ENCODE measurements at places on chromosomes 1 and 21.

DNA sequence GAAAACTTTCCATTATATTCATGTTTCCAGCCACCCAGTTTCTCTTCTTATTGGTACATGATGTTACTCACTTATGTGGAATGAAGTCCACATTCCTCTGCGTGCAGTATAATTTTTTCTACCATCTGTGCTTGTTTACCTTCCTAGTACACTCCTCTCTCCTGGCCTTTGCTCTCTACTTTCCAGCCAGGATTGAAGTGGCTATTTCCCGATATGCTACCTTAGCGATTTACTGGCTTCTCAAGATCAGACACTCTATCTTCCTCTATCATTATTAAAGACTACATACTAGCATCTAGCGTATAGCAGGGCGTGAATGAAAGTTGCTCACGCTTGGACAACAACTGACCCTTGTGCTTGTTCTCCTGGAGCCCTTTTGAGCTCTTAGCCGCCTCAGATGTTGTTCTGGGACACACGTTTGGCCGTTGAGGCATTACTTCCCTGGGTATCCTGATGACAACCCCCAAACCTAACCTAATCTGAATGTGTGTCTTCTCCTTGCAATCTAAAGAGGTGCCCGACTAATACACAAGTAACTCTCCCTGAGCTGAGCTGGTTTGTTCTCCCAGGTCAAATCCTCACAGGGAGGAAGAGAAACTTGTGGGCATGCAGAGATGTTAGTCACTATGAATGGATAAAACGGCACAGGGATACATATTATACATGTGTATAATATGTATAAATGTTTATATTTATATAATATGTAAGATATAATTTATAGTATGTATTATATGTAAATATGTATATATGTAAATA, 13.4 kb upstream of the MTARC2 start:
- DNase-seq: no peak

DNA sequence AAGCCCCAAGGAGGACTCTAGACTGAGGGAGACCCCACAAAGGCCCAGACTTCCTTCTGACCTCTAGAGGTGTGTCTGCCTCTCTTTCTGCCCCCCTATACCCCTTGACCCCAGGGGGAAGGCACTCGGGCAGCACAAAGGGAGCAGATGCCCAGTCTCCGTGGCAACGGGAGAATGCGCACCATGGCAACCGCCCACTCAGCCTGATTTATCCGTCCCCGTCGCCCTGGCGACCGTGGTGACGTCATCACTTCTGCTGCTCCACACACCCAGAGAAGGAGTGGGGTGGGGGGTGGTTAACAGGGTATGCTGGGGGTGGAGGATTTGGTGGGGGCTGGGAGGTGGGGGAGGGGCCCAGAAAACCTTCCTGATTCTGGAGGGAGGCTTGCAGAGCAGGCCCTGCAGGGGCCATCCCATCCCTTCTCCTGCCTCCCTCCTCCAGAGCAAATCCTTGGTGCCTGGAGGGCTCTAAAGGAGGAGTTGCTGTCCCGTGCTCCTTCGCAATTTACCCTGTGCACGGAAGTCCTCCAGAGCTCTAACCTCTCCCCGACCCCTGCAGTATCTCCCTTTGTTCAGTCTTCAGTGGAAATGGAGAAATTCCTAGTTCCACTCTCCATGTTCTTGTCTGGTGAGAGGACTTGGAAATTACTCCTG, 6.3 kb downstream of the CELF3 start:
- DNase-seq: no peak

DNA sequence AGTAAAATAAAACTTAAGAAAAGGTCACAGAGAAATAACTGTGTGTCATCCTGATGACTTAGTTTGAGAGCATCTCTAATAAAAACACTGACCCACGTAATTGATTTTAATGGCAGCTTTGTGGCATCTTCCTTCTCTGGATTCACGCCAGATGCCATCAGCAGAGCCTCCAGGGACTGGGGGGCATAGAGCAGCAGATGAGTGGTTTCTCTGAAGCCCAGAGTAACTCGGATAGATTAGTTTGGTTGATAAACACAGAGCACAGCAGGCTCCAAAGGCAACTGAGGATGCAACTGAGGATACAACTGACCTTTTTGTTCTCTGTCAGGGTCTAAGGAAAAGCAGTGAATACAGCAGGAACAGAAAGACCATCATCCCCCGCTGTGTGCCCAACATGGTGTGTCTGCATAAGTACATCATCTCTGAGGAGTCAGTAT, 180.8 kb downstream of the RPS6KC1 start:
- DNase-seq: no peak

DNA sequence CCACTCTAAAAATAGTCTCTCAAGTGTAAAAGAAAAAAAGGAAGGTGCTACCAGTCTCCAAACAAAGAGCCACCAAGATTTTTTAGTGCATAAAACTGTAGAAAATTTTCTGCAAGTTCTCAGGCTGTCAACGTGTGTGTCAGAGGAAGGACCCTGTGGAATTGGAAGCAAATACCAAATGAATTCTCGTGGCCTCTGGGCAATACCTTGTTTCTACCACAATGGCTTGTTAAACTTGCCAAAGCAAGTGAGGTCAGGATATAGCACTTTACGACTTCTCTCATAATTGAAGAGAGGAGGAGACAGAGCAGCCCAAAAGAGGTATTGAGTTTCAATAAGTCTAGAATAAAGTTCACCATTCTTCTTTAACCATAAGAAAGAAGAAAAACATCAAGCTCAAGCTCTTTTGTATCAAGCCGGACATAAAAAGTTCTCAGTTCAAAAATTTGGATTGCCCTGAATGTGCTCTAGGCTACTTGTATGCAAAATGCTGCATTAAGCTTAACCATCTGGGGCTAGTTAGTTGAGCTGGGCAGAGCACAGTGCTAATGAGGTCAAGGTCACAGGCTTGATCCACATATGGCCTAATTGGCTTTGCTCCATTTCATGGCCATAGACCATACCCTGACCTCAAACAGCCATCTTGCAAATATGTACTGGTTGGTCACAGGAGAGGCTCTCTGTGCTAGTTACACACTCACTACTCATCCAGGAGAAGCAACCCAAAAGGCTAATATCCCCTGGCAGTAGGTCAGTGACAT, 60.5 kb downstream of the TBX15 start:
- DNase-seq: no peak

- no peak for DNase-seq
Measured at GRCh38 chr1:193473932-193474331, 287.5 kb upstream of the B3GALT2 start.

DNA sequence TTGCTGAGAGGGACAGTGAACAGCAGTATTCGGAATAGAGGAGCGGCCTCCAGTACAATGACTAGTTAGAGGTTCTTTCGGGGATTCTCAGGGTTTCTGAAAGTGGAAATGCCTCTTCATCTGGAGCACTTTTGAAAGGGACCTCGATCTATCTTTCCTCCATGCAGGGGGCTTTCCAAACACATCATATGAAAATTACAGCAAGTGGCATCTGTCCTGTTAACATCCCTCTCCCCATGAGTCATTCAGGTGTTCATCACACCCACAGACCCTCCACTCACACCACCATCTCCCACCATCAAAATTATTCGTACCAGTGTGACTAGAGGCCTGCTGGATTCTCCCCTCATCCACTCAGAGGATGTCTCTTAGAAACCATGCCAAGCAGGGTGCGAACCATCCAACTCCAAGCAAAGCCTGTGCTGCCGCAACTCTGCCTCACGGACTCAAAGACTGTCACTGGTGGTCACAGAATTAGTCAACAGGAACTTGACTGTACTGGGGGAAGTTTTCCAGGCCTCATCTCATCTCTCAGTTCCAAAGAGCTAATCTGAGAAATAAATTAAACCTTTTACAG, 211.1 kb downstream of the MRPL39 start:
- peak; percentile 20 for DNase-seq

- DNase-seq: no peak
Measured at GRCh38 chr21:38487901-38488639, 10.2 kb downstream of the ERG start.

DNA sequence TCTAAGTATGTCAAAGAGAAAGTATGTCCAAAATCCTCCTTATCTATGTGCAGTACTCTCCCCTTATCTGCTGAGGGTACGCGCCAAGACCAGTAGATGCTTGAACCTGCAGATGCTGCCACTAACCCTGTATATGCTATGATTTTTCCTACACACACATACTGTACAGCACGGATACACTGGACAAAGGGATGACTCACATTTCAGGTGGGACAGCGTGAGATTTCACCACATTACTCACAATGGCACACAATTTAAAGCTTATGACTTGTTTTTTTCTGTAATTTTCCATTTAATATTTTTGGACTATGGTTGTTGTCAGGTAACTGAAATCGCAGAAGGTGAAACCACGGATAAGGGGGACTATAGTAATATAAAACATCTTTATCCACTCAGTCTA, 4.1 kb downstream of the ORC1 start:
- no peak for DNase-seq

DNA sequence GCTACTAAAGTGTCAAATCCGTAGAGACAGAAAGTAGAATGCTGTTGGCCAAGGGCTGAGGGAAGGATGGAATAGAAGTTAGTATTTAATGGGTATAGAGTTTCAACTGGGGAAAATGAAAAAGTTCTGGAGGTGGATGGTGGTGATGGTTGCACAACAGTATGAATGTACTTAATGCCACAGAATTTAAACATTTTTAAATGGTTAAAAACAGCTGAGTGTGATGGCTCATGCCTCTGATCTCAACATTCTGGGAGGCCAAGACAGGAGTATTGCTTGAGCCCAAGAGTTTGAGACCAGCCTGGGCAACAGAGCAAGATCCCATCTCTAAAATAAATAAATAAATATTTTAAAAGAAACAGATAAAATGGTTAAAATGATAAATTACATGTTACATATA, 44.5 kb downstream of the PIK3R3 start:
- DNase-seq: no peak

GRCh38 chr1:202133001-202133400, 10.3 kb downstream of the GPR37L1 start:
- DNase-seq: no peak

- DNase-seq: no peak
Measured at GRCh38 chr1:115135681-115136080, 46.4 kb upstream of the TSPAN2 start.

DNA sequence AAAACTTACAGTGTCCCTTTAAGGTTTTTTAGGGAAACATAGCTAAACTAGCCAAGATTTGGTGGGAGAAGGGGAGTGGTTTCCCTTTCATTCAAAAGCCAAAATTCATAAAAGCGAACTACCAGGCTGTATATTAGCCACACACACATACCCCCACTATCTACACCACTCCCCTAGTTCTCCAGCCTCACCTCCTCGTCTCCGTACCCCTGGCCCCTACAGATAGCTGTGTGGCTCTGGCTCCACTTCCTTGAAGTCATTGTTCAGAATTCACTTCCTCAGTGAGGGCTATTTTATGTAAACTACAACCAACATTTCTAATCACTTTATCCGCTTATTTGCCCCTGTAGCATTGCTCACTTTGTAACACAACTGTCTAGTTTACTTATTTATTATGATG, 5.3 kb upstream of the DPH5 start:
- DNase-seq: no peak

- no peak for DNase-seq
Measured at GRCh38 chr21:41459884-41460534, 34.0 kb downstream of the MX1 start.

- no peak for DNase-seq
Measured at GRCh38 chr1:247286134-247286670, 30.3 kb downstream of the VN1R5 start.

DNA sequence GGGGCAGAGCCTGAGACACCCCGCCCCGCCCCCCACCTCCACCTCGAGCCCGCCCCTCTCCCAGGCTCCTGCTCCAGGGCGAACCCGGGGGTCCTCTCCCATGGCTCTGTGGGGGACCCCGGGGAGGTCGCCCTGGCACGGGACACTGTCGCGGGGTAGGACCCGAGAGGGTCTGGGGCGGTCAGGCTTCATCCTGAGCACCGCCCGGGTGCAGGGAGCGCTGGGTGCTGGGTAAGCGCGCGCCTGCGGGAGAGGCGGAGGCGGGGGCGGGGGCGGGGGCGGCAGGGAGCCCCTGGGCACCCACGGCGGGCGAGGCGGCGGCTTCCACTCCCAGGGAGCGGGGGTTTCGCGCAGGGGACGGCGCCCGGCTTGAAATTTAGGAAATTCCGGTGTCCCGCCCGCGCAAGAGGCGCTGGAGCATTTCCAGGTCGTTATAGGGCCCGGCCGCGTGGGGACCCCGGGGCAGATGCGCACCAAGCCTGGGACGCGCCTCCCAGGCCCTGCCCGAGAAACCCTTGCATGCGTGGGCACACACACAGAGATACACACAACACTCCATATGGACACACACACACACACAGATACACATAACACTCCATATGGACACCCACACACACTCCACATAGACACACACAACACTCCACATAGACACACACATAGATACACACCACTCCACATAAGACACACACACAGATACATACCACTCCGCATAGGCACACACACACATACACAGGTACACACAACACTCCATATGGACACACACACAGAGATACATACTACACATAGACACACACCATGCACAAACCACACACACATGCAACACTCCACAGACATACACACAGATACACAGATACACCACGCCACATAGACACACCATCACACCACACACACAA, 48.7 kb upstream of the SLC19A1 start:
- no peak for DNase-seq

GRCh38 chr1:156160000-156160742, 6.8 kb downstream of the SEMA4A start:
- no peak for DNase-seq
